ENCODE measurements at places on chromosomes 3 and 15. TPM values are rescaled to one million over a fixed set of nuclear protein-coding genes. Genes with fewer than 3 reads are reported as not detected.

The OXTR gene
- 0.43 TPM for polyA plus RNA-seq

The GRAMD1C gene
- polyA plus RNA-seq = 1.1 TPM

The EPHB3 gene
- 4.3 TPM for polyA plus RNA-seq

The SERINC4 gene
- polyA plus RNA-seq = 0.06 TPM

GRCh38 chr3:177465257-177465642 lies 268.0 kb upstream of the TBL1XR1 start:
- no peak for DNase-seq

DNA sequence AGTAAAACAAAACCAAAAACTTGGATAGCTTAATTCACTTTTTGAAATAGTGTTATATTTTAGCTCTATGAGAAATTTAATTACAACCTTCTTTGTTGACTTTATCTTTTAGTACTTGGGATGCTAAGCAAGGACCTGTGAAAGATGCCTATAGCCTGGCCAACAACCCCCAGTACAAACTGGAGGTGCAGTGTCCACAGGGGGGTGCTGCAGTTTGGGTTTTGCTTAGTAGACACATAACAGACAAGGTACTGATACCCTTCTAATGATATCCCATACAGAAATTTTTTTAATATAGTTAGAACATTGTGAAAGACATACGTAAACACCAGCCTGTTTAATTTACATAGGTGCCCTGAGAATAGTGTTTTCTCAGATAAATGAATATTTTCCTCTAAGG lies 35.3 kb downstream of the CAPN7 start:
- no peak for DNase-seq

- DNase-seq = no peak
Measured at GRCh38 chr15:42858999-42859789, 61.4 kb downstream of the TTBK2 start.

DNA sequence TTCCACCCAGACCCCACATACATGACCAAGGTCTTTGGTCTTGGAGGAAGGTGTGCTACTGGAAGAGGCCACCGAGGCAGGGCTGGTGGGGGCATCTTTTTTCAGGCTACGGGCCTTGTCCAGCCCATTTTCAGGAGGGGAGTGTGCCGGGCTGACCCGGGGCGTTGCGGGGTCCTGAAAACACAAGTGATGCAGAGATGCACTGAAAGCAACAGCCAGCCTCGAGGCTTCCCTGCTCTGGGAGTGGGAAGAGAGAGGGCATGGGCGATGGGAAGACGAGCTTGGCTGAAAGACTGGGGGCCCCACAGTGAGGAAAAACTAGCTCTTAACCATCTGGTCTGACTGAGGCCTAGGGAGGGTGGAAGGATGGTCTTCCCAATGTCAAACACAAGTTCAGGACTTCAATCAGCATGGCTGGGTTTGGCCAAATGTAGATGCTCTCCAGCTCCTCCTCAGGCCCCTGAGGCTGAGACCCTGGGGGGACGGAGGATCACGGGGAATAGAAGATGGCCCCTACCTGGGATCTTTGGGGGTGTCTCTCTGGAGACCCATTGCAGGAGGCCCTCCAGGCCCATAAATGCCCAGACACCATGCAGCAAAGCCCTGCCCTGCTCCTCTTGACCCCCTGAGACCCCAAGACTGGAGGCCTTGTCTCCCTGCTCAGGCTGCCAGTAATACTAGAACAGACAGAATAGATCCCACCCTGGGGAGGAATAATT lies 38.9 kb downstream of the TLE3 start:
- no peak for DNase-seq

GRCh38 chr15:52642386-52643361 lies 36.5 kb downstream of the ATOSA start:
- peak; percentile 68 for DNase-seq

Measured in foreskin keratinocyte (primary cell).